ENCODE measurements at places on chromosomes 7 and 10.

DNA sequence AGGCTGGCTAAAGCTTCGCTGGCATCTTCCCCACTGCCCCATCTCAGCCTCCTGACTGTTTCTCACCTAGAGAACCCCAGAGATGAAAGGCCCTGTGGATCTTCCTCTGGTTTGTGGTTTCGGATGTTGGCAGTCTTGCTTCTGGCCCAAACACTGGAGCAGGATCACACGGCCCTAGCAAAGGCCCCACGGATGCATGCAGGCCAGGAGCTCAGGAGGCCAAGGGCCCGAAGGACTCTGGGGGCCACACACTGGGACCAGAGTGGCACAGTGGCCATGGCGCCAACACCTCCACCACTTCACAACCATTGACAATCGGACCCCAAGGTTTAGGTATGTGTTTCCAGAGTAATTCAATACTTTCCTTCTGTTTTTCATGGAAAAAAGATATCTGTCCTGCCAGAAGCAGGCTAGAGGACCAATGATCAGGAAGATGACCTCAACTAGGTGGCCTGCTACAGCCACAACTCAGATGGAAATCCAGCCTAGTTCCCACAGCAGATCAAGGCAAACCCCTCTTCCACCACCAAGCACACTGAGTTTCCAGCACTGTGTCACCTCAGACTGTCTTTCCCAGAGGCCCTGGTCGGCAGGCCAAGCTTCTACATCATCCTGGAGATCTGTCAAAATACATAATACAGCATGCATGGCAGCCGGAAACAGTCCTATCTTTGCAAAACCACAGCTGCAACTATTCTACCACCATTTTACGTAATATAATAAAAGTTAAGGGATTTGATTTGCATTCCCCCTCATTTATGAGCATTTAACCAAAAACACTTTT, 53.0 kb downstream of the CTBP2 start:
- no peak for DNase-seq

- DNase-seq: no peak
These were observed 24.5 kb downstream of the LRRC4 start for GRCh38 chr7:128006550-128007302.

DNA sequence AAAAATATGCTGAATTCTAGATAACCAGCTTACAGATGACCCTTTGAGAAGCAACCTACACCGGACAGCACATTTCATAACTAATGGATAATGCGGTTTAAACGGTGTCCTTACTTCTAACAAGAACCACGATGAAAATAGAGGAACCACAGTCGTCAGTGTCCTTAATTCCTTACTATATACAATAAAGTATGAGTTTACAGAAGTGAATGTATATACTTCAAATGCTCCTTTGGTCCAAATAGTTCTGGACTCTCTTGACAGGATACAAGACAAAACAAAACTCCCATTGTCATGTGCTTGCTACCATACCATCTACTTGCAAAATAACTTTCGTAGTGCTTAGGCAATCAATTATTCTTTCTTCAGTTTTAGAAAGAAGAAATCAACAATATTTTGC, 2.4 kb downstream of the NAMPT start:
- no peak for DNase-seq

GRCh38 chr7:139488810-139489209, 5.3 kb upstream of the KLRG2 start:
- no peak for DNase-seq

GRCh38 chr7:8179486-8179885, 82.5 kb downstream of the ICA1 start:
- DNase-seq: no peak

DNA sequence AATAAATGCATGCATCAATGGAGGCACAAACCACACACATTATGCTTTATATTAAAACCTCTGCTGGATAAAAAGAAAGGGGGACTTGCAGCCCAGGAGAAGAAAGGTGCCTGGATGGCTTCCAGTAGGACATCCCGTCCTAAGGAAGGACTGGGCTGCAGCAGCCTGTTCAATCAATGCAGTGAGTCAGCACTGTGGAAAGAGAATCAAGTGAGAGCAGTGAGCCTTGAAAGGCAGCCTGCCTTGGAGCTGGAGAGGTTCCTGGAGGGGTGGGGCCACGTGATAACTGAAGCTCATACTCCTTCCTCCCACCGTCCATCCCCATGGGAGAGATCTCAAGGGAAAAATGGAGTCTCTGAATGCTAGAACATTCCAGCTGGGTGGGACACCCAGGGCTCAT, 501.2 kb downstream of the ADRA2A start:
- no peak for DNase-seq

DNA sequence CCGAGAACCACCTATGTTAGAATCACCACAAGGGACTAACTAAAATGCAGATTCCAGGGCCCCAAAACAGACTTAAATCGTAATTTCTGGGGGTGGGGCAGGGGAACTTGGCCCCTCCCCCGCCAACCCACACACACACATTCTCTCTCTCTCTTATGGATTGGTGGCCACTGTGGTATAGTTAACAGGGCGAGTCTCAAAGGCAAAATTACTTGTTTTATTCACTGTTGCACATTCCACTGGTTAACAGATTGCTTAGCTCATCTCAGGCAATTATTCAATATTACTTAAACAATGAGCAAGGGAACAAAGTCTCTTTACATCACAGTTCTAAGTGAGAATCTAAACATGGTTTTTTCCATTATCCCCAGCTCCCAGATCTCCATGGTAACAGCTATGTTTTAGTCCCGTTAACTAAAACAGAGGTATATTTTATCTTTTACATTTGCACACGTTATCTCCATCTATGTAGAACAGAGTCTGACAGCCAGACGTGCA, 38.5 kb downstream of the IGF2BP3 start:
- peak; percentile 7 for DNase-seq

- no peak for DNase-seq
These were observed 807.6 kb downstream of the DNAJB9 start for GRCh38 chr7:109377076-109377884.

- DNase-seq: no peak
These were observed 69.9 kb downstream of the FOXL3 start for GRCh38 chr7:359766-360361.

- DNase-seq: no peak
These were observed 14.1 kb downstream of the PFKP start for GRCh38 chr10:3081383-3081981.

All from HCEC 1CT (cell line).